ENCODE measurements at places on chromosomes 13 and 19.

GRCh38 chr19:47210689-47211316 is 20.2 kb downstream of the BBC3 start:
- peak; percentile 59 for DNase-seq

DNA sequence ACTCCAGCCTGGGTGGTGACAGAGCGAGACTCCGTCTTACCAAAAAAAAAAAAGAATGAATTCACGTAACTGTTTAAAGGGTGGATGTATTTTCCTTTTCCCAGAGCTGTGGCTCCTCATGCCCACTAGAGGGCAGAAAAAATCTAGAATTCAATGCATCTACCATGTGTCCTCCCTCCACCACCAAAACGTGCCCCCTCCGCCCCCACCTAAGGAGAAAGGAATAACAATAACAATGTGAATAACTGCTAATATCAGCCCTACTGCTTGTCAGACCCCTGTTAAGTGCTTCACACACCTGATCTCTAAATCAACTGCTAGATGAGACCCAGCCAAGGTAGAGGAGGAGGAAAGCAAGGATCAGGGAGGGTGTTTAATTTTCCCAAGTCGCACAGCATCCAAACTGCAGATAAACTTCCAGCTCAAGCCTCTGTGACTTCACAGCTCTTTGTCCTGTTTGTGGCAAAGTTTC is 20.2 kb upstream of the PNMA8B start:
- DNase-seq: no peak

- peak; percentile 8 for DNase-seq
These were observed 25.9 kb downstream of the ACSBG2 start for GRCh38 chr19:6161271-6161850.

DNA sequence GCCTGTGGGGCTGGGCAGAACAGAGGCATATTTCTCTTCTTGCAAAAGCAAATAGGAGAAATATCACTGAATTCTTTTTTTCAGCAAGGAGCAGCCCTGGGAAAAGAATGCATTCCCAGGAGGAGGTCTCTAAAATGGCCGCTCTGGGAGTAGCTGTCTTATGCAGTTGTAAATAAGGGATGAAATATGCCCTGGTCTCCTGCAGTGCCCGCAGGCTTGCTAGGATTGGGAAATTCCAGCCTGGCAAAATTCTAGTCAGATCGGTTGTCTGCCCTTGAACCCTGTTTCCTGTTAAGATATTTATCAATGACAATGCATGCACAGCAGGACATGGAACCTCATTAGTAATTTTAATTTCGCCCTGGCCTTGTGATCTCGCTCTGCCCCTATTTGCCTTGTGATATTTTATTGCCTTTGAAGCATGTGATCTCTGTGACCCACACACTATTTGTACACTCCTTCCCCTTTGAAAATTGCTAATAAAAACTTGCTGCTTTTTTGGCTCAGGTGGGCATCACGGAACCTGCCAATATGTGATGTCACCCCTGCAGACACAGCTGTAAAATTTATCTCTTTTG is 1993.2 kb downstream of the PCDH9 start:
- no peak for DNase-seq

DNA sequence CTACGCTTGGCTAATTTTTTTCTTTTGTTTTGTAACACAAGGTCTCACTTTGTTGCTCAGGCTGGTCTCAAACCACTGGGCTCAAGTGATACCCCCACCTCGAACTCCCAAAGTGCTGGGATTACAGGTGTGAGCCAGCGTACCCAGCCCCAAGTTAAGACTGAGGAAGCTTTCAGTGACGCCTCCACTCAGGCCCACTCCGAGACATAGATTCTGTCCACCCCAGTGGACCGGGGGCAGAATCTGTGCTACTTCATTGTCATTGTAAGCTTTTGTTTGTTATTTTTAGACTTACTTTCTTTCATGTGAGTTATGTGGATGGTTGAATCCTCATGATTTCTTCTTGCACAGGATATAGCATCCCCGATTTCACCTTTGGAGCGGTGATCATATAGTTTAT is 156.9 kb upstream of the TSHZ3 start:
- DNase-seq: no peak

GRCh38 chr13:41458187-41458760 is 924 bp downstream of the RGCC start:
- DNase-seq: no peak

DNA sequence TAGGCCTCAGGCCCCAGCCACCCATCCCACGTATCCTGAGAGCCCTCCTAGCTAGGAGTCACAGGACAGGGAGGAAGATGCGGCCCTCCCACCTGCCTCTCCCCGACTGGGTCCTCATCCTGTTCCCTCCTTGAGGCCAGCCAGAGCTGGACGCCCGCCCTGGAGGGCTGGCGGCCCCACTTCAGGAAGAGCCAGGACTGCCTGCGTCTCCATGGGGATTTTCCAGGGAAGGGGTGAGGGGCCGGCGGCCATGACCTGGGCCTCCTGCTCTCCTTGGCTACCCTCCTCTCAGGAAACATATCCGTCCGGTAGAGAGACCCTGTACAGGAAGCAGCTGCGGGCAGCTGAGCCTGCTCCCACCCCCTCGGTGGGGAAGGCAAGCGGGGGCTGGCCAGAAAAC is 11.3 kb upstream of the PRKD2 start:
- DNase-seq: no peak

DNA sequence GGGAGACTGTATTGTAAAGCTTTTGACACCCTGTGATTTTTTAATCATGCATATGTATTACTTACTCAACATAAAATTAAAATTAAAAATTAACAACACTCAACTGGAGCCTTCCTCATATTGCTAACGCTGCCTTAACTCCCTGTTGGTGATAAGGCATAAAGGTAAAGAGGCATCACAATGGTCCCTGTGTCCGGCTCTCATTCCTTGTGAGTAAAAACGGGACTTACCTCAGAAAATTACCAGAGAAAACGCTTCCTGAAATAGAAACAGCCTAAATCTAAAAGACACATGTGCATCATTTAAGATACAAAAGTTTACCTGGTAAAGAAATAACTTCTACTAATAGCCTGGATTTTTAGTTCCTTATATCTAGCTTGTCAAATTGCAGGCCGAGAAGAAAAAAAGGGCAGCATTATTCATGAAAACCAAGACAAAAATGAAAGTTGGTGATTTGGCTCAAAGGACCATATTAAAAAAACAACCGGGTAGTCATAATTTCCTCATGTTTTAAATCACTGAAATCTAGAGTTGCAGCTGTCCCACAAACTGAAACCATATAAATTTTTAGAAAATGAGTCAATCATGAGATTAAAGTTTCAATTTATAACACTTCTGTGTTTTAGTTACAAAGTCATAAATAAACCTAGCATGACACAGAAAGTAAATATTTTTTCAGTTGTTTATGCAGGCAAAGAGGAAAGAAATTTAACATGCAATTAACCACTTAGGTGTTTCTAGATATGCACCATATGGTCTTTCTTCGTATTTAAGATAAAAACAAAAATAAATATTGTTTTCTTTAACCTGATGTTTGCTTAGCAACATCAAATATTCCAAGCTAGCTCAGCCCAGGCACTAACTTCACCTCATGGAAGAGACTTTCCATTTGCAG is 94.7 kb downstream of the MIPEP start:
- no peak for DNase-seq

- no peak for DNase-seq
These were observed 16.2 kb downstream of the NUMBL start for GRCh38 chr19:40674291-40674690.

DNA sequence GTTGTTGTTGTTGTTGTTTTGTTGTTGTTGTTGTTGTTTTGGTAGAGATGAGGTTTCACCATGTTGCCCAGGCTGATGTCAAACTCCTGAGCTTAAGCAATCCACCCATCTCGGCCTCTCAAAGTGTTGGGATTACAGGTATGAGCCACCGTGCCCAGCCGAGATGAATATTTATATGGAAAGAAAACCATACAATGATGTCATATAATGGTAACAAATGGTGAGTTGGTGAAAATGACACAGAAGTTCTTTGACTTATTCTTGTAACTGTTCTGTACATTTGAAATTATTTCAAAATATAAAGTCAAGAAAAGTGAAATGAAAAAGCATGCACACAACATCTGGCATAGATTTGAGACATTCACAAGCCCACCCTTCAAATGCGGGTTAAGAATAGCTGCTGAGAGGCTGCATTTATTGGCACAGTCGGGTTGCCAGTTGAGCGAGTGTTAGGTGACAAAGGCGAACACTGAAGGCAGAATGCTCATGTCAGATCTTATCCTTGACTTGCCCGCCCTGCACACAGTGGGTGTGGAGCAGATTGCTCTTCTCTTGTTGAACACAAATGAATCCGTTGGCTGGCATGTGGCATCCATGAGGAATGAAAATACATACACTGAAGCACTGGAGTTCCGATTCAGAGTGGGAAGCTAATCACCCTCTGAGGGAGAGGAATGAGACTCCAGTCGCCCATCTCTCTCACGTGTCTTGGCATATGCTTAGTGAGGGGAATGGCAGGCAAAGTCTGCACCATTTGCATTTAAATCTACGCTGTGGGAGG is 15.8 kb upstream of the UBE2S start:
- no peak for DNase-seq

DNA sequence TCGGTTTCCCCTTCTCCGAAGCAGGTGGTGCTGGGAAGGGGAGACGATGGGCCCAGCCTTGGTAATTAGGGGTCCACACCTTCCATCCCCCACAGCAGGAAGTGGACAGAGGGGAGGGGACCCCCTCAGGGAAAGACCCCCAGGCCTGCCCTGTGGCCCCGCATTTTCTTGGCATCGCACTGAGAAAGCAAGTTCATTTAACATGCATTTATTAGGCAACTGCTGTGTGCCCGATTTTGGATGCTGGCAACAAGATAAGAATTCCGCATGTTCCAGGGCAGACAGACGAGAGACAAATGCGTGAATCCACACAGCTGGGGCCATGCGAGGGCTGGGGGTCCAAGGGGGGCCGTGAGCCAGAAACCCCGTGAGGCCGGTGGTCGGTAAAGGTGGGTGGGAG is 28.4 kb downstream of the ARID3A start:
- DNase-seq: no peak

DNA sequence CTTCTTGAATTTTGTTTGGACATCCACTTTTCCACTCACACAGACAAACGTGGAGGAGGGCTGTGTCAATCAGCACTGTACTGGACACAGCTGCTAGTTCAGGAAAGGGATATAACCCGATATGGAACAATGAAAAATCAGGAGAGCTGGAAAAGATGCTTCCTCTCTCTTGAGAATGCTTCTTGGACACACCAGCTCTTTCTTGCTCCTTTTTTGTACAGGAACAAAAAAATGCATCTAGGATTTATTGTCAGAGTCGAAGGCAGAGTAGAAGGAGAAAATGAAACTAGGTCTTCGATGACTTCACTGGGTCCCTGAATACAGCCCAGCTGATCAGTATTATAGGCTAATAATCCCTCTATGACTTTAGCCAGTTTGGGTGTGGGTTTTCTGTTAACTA is 62.2 kb downstream of the PEG3 start:
- DNase-seq: no peak

DNA sequence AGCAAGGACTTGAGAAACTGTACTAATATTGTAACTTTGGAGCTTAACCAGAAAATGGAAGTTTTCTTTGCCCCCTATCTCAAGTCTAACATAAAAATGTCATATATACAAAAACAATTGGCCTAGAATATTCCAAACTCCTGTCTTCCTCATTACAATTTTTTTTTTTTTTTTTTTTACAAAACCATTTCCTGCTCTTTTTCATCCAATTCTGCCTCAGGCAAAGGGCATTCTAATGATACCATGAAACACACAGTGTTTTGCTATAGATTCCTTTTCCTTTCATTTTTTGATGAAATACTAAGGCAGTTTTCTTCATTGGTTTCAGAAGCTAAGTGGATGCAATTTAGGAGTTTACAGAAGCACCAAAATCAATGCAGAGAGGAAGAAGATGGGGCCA is 119.7 kb downstream of the LHFPL6 start:
- no peak for DNase-seq

DNA sequence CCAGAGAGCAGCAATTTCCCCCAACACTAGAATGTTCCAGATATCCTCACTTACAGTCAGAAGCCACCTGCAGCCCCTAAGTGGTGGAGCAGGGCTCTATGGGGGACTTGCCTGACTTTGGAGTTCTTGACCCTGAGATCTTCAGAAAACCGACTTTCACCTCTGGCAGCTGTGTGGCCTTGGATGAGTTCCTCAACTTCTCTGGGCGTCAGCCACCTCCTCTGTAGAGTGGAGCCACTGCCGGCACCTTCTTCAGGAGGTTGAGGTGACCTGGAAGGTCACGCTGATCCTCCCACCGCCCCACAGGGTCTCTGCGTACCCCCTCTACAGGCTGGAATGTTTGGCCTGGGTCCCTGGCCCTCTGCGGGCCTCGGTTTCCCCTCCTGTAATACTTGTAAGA is 7.1 kb upstream of the FUT5 start:
- no peak for DNase-seq

DNA sequence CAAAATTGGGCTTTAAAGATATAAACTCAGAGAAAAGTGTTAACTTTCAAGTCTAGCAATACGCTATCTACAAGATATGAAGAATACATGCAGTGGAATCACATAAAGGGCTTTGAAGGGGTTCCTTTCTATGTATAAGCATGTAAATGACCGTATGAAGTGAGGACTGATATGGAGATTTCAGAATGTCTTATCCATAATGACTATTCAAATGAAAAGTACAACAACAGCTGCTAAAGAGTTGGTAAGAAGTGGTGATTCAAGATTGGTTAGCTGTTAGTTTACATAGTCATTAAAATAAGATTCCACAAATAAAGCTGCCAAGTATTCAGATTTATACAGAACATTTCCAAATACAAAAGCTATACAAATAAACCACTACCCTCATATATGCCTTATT is 153.4 kb upstream of the STARD13 start:
- DNase-seq: no peak

DNA sequence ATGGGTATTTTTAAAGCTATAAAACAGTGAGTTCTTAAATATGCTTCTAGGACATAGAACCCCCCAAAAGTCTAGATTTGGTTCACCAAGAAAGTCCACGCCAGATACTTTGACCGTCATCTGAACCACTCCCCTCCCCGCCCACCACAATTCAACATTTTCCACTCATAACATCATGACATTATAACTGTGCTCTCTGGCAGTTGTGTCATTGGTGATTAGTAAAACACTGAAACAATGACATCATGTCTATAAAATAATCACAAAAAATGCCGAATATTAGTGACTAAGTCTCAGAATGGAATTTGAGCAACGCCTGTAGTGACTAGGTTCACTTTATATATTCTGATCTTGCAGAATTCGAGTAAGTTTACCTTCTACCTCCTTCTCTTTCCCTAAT is 732.3 kb downstream of the FGF9 start:
- DNase-seq: no peak

DNA sequence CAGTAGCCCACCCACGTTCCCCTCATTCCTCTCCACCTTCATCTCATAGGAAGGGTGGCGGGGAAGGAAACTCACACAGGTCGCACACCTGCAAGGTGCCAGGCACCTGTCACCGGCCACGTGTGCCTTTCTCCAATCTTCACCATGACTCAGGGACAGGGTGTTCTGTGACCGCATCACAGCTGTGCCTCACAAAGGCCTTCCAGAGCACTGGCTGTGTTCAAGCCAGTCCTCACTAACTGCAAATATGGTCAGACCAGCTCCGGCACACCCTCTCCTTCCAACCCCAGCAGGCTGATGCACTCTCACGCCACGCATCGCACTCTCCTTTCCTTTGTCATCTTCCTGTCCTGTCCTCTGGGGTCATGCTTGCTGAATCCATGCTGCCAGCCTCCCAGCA is 415.9 kb downstream of the IRS2 start:
- DNase-seq: no peak
